ENCODE measurements at places on chromosomes 5 and 9.

DNA sequence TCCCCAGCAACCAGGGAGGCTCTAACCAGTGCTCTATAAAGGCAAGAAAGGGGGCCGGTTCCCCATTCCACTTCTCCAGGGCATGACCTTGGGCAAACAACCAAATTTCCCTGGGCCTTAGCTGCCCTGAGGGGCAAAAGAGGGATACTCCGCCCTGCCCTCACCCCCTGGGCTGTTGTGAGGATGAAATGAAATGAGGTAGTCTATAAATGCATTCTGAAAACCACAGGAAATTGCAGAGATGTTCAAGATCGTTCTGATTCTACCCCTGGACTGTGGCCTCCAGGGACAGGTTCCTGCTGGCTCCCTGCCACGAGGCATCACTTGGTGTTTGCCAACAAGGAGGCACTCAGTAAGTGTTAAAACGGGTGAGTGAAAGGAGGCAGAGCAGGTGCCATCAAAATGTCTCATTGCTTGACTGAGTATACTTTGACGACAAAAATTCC, 5.7 kb downstream of the RAPGEF1 start:
- no peak for DNase-seq

GRCh38 chr9:110919609-110920008, 118.7 kb downstream of the LPAR1 start:
- DNase-seq, result no peak

GRCh38 chr5:115465431-115465830, 79.1 kb downstream of the FEM1C start:
- no peak for DNase-seq

DNA sequence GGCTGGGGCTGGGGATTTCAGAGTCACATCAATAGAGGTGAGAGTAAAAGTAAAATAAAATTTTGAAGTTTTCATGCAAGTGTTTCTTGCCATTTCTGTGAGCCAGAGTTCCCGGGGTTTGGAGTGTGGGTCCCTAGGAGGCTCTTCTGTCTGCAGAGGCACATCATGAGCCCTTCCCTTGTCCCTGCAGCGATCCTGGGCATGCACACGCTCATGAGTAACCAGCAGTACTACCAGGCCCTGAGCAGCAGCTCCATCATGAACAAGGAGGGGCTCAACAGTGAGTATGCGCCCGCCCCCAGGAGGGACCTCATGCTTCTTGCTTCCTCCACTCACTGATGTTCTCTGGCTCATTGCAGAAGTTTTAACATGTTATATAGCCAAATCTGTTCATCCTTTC, 61.1 kb downstream of the TMOD1 start:
- no peak for DNase-seq

GRCh38 chr5:34490506-34491250, 165.4 kb upstream of the RAI14 start:
- DNase-seq, result no peak

DNA sequence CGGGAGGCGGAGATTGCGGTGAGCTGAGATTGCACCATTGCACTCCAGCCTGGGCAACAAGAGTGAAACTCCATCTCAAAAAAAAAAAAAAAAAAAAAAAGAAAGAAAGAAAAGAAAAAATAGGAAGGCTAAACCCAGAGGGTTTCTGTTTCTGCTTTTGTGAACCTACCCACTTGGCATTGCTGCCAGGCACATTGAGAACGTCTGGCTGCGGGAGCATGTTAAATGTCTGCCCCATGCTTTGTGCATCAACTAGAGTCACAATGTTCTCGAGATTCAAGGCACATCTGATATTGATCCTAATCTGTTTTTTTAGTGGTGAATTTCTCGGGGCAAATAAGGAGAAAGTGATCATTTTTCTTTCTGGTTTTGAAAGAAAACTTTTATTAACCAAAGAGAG, 2.8 kb downstream of the SLC25A25 start:
- no peak for DNase-seq

DNA sequence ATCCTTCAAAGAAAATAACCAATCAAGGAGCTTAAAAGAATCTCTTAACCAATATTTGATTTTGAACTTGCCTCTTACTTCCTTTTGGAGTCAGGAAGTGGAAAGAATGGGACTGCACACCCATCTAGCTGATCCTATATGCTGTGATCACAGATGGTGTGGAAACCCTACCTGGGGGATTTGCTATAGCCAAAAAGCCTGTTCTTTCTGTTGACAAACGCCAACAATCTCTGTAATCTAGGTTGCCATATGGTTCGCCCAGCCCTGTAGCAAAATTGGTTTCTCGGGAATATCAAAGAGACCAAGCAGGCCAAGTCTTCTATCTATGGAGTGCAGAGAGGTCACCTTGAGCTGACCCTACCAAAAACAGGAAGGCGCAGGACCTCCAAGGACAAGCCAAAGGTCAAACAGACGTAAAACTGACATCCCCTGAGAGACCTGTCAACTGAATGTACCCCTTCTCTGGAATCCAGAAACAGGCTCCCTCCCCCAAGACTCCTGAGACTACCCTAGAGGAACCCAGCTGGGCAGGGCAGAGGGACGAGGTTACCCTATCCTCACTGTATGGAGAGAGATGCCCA, 19.4 kb downstream of the NRG2 start:
- DNase-seq, result no peak

GRCh38 chr9:32741706-32742105, 41.6 kb upstream of the TMEM215 start:
- DNase-seq, result no peak

DNA sequence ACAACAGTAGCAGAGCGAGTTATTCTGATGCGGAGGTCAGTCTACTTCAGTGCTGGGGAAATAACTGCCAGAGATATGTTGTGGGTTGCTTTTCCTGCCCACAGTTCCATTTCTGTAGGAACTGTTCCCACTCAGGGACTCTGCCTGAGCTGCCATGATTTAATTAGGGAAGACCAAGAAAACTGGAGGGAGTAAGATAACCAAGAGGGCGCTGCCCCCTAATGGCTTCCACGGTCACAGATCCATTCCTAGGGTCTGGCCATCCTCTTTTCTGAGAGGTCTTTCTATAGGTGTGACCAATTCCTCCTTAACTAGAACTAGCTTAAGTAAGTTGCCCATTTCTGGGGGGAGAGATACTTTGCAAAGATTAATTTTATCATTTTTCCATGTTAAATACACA, 125.9 kb downstream of the APBA1 start:
- no peak for DNase-seq

GRCh38 chr9:108708448-108708847, 147.3 kb downstream of the ACTL7B start:
- DNase-seq, result no peak

- DNase-seq, result peak; percentile 89
Observed at GRCh38 chr9:137590469-137591383, at the start of gene ZMYND19. Gene ZMYND19 (minus strand): TSS chr9:137590512. CDS start chr9:137590263, 249 bp downstream.

DNA sequence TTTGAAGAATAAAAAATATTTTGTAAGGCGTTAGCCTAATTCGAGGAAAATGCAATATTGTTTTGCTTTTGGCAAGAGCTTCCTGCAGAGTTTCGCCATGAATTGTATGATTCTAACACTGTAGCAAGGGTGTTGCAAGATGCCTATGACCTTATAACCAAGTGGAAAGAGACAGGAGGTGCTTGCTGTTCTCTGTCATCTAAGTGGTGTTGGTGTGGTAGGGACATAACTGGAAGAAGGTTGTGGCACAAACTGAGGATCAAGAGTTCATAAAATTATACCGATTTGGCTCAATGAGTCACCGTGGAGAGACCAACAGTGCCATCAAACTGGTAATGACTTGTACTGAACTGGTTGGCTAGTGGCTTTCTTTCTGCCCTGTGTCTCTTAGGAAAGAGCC, 6.3 kb downstream of the STC2 start:
- no peak for DNase-seq

DNA sequence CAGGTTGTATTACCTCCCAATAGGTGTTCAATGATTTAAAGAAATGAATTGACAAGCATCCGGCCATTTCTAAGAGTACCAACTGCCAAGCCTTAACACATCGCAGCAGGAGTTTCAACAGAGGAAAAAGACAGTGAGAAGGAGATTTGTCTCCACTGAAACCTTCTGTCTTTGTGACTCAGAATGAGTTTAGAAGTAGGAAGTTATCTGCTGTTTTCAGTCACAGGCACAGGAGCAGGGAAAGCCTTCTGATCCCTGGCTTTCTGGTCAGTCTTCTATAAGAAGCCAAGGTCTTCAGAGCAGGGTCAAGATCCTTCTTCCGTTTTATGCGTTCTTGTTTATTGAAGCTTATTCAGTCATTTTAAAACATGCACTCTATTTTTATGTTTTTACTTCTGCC, 390.7 kb upstream of the PCSK5 start:
- no peak for DNase-seq

- DNase-seq, result peak; percentile 51
Observed at GRCh38 chr5:181160152-181160754, 12.9 kb downstream of the OR2V2 start.

- DNase-seq, result no peak
Observed at GRCh38 chr9:20244271-20244670, 378.0 kb downstream of the MLLT3 start.

DNA sequence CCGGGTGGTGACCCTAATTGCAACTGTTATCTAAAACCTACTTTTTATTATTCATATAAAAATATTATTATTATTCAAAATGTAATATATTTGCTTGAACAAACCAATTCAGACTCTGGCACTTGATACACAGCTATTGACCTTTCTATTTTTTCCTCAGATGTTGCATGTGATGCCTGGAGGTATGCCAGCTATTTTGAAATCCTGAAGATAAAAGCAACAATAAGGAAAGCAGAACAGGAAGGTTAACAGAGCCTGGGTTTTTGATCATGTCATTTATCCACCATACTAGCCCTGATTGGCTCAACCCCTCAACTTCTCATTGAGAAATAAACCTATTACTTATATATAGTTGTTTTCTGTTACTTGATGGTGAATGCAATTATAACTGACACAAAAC, 340.9 kb upstream of the KIF2A start:
- no peak for DNase-seq

Measured in activated T-helper 1 cell treated with Interleukin-2 at 50 U/mL for 16 hours (primary cell).